ENCODE measurements at places on chromosomes 11 and 22.

DNA sequence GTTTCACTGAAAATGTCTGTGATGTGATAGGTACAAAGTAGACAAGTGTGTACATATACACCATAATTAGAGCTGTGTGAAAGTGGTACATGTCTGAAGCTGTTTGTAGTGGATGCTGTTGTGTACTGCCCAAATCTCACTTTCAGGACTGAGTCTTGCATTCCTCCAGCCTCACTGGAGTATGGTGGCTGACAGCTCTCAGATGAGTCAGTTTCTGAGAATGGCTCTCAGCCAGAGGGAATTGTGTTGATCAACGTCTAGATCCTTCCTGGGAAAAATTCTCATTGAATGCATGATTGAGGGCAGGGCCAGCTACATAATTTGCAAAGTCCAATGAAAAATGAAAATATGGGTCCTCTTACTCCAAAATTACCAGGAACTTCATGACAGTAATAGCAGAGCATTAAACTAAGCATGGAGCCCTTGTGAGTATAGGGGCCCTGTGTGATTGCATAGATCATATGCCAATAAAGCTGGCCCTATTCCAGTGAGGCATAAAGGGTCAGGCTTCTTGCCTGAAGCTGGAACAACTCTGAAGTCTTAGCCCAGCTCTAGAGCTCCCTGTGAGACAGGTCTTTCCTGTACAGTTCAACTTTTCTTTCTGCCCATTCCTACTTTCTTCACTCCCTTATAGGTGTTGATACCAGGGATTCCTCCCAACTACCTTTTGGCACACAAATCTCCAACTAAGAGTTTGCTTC is 10.8 kb upstream of the CYP2R1 start:
- peak; percentile 68 for DNase-seq

DNA sequence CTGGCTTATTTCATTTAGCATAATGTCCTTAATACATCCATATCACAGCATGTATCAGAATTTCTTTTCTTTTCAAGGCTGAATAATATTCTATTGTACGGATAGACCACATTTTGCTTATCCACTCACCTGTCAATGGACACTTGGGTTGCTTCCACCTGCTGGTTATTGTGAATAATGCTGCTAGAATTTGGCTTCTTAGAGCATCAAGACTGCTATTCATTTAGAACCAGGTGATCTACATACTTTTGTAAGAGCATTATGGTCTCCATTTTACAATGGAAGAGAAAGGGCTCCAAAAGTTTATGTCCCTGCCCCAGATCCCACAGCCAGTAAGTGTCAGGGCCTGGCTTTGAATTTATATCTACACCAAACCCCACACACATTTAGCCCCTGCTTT is 100.7 kb upstream of the CD82 start:
- no peak for DNase-seq

DNA sequence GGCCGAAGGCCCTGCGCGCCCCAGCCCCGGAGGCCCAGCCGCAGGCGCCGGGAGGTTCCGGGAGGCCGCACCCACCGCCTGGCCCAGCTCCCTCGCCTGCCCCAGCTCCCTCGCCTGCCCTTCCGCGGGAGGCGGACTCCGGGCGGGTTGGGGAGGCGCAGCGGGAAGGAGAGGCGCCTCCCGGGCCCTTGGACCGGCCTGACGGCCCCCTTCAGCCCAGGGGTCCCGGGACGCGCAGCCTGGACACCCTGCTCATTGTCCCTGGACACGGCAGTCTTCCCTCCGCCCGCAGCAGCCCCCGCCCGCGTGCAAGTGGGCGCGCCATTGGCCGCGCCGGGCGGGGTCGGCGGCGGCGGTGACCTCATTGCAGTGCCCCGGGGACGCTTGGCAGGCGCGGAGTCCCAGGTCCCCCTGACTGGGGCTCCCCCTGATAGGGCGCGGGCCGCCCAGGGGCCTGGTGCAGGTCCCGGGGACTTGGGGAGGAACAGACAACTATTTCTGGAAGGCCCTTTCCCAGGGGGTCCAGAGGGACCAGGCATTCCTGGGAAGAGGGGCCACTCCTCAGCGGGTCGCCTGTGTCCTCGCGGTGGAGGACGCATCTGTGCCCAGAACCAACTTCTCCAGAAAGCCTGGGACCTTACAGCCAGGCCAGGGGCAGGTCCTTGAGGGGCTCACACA is 501 bp downstream of the CD151 start:
- peak; percentile 62 for DNase-seq

GRCh38 chr11:9210224-9210921 is 54.8 kb downstream of the DENND5A start:
- peak; percentile 24 for DNase-seq

- DNase-seq: no peak
Observed at GRCh38 chr11:17588166-17588565, 41.1 kb downstream of the OTOG start.

GRCh38 chr11:131327421-131327820 is 43.0 kb upstream of the NTM start:
- peak; percentile 6 for DNase-seq

GRCh38 chr11:11419747-11420146 is 66.7 kb upstream of the CSNK2A3 start:
- DNase-seq: no peak

DNA sequence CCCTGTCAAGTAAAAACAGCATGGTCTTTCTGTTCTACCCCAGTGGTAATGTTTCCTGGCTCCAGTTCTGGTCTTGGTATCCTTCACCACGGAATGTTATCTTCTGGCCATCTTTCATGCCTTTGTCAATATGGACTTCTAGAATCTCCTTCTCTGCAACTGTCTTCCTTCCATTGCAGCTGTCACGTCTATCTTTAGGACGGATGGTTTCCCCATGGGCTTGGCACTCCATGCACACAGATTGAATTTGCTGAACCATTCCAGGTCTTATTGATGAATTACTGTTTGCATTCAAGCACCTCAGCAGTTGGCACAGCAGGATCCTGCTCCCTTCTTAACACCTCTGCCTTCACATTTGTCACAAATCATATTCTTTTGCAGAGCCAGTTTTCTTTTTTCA is 44.9 kb upstream of the SLC25A18 start:
- no peak for DNase-seq

- no peak for DNase-seq
Observed at GRCh38 chr22:19853058-19853878, 1.4 kb downstream of the GNB1L start.

DNA sequence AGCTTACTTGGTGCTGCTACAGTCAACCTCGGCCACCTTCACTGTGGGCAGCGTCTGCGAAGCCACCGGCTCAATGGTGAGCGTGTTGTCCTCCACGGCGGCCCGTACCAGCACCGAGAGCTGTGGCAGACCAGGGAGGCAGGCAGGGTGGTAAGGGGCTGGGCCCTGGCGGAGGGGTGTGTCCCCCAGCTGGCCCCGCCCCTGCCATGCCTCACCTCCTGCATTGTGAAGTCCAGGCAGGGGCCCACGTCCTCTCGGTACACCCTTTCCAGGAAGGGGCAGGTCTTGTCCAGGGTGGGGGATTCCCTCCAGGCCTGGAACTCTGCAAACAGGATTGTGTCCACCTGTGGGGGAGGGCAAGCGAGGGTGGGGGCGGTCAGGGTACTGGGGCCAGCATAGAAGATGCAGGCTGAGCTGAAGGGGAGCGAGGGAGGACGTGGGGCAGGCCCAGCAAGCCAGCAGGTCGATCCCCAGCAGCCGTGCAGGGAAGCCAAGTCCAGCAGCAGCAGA is 12.8 kb downstream of the RAB3IL1 start:
- DNase-seq: no peak

GRCh38 chr11:105641433-105641832 is 31.6 kb downstream of the GRIA4 start:
- DNase-seq: peak; percentile 2

GRCh38 chr11:7775689-7776088 is 21.1 kb downstream of the OR5P2 start:
- no peak for DNase-seq

DNA sequence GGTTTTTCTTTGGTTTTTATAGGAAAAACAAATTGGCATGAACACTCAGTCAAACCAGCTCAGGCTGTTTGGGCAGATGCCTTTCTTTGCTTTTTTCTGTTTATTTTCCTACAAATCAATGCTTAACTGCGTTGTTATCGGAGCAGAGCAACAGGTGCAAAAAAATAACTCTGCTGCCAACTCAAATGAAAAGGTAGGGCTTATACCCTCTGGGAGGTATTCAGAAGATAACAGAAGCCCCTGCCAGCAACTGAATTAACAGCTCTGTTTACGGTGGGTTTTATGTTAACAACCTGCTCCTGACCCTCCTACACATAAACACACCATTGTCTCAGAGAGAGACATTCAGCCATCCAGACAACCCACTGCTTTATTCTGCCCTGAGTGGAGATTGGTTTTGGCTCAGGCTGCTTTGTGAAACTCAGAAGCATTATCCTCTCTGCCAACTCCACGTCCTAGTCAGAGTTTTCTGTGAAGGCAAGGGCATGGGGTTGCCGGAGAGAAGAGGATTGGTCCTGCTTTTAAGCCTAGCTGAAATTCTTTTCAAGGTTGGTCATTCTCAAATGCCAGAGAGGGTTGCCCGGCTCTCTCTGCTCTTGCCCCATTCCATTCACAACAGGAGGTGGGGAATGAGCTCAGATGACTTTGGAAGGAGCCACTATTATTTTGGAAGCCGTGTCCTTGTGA is 11.4 kb downstream of the EHF start:
- DNase-seq: no peak

GRCh38 chr11:100753172-100753543 is 66.1 kb downstream of the ARHGAP42 start:
- DNase-seq: no peak

GRCh38 chr11:78925387-78925786 is 350.7 kb upstream of the NARS2 start:
- DNase-seq: no peak

- DNase-seq: no peak
Observed at GRCh38 chr11:104531075-104531474, 367.1 kb upstream of the PDGFD start.

DNA sequence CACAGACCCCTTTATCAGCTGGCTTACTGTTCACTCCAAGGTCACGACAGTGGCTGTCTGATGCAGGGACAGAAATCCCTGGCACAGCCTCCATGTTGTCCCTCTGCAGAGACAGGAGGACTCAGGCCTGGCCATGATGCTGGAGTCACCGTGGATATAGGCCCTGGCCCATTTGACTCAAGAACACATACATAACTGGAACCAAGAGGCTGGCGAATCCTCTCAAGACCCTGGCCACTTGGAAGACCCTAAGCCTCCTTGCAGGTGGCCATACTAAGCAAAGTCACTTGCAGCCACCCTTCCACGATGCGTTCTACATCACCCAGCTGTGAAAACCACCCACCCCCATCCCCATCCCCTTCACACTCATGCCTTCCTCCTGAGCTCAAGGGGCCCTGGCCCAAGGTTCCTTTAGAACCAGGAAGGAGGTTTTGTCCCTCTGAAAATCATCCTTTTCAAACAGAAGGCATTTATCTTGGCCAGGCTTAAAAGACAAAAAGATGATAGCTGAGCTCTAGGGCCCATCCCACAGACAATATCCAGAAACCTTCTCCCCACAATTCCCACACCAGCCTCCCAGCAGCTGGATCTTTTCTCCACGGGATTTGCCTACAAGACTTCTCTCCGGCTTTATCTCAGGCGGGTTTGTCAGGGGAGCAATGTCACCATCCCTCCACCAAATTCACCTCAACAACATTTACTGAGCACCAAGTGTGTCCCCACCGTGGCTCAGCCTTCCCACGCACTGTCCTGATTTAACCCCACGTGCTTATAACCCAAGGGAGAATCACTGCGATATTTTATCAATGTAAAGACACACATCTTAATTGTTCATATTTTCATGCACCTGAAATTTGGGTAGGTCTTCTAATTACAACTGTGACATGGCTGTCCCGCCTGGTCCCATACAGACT is 123.4 kb upstream of the SERPIND1 start:
- no peak for DNase-seq

GRCh38 chr11:48154151-48154550 is 62.5 kb upstream of the OR4B1 start:
- DNase-seq: peak; percentile 49

- no peak for DNase-seq
Observed at GRCh38 chr22:36552289-36552688, 23.3 kb upstream of the EIF3D start.

GRCh38 chr11:35006389-35007128 is 90.1 kb downstream of the PDHX start:
- DNase-seq: no peak

DNA sequence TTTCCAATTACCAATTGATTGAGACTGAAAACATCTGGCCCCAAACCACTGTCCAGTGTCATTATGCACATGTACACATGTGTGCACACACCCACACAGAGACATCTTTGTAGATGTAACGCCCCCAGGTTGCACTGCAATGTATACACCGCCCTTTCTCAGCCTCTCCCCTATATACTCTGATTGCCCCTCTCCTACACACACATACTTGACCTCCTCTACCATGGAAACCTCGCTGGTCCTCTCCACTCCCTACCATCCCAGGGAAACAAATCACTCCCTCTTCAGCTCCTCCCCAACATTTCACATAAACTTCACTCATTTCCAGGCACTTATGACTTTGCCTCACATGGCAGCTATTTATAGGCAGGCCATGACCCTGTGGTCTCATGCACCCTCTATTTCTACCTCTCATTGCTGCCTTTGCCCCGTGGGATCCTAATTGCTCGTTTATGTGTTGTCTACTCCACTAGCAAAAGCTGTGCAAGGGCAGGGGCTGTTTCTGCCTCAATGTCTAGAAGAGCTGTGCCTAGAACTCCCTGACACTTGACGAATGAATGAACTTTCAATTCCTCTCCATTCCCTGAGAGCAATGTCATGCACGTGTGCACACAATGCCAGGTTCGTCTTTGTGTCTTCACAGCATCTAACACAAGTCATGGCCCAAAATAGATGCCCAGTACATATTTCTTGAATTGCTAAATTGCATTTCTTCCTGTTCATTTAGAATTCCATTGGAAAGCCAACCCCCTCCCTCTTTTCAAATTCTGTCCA is 10.0 kb upstream of the TMA7B start:
- no peak for DNase-seq

- DNase-seq: no peak
Observed at GRCh38 chr11:19595499-19595839, 117.2 kb upstream of the NAV2 start.

GRCh38 chr11:112968941-112969713 is 7.9 kb downstream of the NCAM1 start:
- DNase-seq: no peak

DNA sequence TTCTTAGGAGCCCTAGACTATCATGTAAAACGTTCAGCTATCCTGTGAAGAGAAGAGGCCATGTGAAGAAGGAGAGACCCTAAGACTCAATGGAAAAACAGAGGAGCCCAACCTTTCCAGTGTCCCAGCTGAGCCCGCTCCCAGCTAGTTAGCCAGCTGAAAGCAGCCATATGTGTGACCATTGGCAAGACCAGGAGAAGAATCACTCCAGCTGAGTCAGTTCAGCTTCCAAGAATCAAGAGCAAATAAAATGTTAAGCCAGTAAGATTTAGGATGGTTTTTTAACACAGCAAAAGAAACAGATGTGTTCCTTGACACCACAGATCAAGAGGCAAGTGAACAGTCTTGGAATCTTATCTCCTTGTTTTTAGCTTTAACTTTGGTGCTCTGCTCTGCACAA is 108.0 kb downstream of the CCDC81 start:
- DNase-seq: no peak

Measured in EL (cell line).